ENCODE measurements at places on chromosomes 3 and 15.

GRCh38 chr3:191290311-191291025 lies 38.7 kb upstream of the CCDC50 start:
- DNase-seq, result no peak

DNA sequence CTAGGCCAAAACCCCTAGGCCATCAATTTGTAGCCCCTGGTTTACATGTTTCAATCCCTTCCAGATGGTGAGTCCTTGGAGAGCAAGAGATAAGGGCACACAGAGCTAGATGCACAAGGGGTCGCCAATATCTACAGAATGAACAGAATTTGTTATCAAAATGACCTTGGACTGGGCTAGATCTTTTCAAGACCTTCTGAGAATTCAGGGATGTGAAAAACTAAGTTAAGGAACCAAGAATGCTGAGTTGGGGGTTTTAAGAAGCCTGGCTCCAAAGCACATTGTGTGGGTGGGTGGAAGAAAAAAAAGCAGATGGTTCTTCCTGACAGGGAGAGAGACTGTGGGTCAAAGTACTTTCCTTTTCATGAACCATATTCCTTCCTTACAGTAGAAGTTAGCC lies 10.2 kb downstream of the CDCP1 start:
- no peak for DNase-seq

DNA sequence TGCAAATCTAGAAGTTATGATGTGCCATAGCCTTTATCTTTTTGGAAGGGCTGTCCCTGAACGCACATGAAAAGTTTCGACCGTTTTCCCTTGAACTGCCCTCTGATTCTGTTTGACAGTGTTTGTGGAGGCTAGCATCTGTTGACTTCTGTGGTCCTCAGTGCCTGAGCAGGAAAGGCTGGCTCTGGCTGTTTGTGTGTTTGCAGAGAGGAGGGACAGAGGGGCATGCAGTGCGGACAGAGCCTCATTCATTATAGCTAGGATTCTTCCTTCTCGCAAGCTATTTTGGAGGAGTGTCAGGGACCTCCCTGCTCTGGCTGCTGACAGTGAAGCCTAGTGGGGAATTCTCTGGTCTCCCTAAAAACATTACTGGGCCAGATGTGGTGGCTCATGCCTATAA lies 64.5 kb downstream of the CDAN1 start:
- DNase-seq, result no peak

- DNase-seq, result no peak
Observed at GRCh38 chr3:168981396-168981795, 682.1 kb downstream of the MECOM start.

- no peak for DNase-seq
Observed at GRCh38 chr3:32280262-32280910, 41.9 kb downstream of the CMTM8 start.

DNA sequence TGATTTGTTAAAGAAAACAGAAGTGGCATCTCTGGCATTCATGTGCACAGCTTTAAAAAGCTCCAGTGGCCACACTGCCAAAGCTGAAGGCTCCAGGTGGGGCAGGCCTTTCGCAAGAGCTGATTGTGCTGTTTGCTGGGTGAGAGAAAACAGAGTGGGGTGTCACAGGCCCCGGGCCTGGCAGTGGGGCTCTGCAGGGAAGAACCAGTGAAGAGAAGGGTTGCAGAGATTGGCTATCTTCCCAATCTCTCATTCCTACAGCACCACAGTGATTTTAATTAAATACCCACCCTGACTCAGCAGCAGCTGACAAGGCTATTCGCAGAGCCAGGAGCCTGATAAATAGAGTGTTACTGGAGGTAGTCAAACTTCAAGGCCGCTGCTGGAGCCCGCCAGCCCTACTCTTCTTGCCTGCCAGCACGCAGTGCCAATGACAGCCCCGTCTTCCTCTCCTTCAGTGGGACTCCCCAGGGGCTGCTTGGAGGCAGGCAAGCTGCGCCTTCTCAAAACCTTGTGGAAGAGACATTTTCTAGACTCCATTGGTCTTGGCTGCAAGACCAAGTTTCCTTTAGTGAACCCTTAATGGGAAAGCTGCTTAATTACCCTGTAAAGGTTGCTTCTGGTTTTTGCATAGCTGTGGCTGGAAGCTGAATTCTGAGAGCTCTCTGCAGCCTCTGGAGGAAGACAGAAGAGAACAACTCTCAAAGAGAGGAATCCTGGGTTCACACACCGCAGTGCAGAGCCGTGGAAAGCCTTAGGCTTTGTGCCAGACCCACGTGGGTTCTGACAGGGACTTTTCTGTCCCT lies 225.8 kb upstream of the SLCO3A1 start:
- peak; percentile 27 for DNase-seq

DNA sequence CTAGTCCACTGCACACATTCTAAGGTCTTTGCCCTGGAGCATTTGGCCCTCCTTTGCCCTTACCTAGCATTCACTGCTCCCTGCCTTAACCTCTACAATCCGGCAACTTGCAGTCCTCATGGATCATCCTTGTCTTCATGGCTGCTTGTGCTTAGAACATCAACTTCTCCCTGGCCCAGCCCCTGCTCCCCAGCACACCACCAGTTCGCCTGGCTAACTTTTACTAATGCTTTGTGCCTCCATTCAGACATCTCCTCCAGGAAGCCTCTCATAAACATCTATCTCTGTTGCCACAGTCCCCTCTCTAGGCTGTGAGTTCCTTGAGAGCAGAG lies 57.1 kb downstream of the AAGAB start:
- DNase-seq, result no peak

GRCh38 chr3:87848003-87848402 lies 210.8 kb downstream of the CGGBP1 start:
- DNase-seq, result no peak

- DNase-seq, result no peak
Observed at GRCh38 chr15:87761736-87762509, 494.6 kb downstream of the NTRK3 start.

DNA sequence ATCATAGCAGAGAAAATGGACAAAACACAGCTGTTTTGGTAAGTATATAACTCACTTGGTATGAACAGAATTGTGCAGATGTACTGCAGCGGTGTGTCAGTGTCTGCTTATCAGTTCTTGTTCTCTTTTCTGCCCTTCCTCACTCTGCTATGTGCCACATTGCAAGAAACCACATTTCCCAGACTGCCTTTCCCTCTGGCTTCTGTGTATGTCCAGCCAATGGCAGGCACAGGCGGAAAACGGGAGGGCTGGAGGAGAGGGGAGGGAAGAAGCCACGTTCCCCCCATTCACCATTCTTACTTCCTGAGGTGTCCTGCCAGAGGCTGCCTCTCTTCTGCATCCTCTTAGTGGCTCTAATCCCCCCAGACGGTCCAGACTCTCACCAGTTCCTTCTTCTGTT lies 15.4 kb downstream of the HHLA2 start:
- no peak for DNase-seq

- no peak for DNase-seq
Observed at GRCh38 chr3:158140396-158140795, 30.5 kb downstream of the RSRC1 start.

- no peak for DNase-seq
Observed at GRCh38 chr3:102024270-102024904, 175.1 kb downstream of the NFKBIZ start.

DNA sequence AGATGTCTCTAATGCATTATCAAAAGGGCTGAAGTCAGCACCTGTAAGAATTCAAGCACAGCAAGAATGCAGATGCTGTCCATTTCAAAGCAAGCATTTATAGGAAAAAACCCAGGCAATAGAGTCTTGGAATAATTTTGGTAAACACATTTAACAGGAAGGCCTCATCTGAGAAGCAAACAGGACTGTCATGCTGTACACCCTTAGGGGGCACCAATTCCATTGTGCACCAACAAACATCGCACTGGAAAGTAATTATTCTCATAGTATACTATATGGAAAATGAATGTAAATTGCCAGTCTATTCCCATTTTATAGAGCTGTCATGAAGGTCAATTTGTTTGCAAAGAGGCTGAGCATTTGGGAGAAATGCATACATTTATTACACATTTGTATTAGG lies 247.3 kb upstream of the SUCLG2 start:
- DNase-seq, result no peak

GRCh38 chr15:78213956-78214355 lies 20.4 kb downstream of the ACSBG1 start:
- DNase-seq, result no peak

Data from breast epithelium (tissue), 4 donors.